Lung (tissue), 17 donors: ENCODE measurements at places on chromosomes 1 and 21. TPM values are rescaled to one million over a fixed set of nuclear protein-coding genes. Genes with fewer than 3 reads are reported as not detected.
A peak's percentile ranks its signal among the peaks of the same experiment; 100 is the strongest.

DNA sequence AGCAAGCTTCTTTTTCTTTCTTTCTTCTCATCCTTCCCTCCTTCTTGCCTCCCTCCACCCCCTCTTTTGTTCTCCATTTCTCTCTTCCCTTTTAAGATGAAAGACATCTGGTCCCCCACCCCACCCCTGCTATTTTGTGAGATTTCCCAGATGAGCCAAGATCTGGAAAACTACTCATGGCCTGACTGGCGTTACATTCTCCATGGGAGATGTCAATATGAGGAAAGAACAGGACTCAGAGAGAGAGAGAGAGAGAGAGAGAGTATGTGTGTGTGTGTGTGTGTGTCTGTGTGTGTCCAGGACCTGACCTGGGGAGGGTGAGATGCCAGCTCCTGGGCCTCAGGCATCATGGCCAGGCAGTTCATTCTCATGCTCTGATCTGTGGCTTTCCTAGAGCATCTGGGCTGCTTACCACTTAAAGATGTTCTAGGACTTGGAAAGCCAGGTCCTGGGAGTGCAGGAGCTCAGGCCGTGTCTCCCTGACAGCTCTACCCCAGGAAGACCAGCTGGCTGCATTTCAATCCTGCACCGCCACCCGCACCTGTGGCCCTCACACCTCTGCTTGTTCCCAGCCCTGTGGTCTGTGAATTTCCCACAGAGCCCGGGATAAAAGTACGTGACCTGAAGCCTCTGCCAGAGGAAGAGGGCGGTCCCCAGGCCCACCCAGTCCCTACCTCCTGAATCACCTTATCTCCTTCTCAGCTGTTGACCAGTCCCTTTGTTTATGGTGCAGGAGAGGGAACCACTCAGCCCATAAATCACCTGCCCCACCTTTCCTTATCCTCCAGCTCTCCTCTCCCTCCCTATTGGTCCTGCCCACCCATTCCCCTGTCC is 3.2 kb upstream of the BEST4 start:
- DNase-seq: no peak

- peak; percentile 55 for DNase-seq
Measured at GRCh38 chr1:245683676-245684075, 528.9 kb downstream of the KIF26B start.

GRCh38 chr1:226548256-226549093 is at the start of gene STUM:
TSS of gene STUM (plus strand) at chr1:226548764. CDS start at chr1:226548905, 141 bp downstream.
- peak; percentile 67 for DNase-seq

DNA sequence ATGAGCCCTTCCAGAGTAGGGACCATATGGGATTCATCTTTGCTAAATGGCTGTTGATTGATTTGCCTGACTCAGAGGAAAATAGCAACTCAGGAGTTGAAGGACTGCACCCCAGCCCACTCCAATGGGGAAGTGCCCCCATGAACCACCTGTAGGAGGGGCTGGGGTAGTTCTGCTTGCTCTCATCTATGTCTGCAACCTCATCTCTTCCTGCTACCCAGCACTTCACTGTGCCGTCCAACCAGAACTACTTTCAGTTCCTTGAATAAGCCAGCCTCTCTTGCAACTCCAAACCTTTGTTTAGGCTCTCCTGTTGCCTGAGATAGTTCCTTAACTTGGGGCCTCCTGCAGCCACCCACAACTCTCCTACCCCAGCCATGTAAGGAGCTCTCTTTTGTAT is 26.6 kb downstream of the BEND5 start:
- no peak for DNase-seq

DNA sequence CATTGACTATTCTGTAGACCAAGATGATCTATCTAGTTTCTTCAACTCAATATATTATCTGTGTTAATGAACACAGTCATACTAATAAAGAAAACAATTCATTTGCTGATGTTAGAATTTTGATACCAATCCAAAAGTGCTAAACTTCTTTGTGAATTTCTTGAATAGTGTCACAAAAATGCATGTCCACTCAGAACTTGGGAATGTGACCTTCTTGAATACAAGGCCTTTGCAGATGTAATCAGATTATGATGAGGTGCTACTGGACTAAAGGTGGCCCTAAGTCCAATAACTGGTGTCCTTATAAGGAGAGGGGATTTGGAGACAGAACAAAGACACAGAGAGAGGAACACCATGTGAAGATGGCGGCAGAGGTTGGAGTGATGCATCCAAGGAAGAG is 305.8 kb upstream of the ZP4 start:
- DNase-seq: no peak

GRCh38 chr1:44300852-44301251 is 54.2 kb downstream of the ERI3 start:
- no peak for DNase-seq

- no peak for DNase-seq
Measured at GRCh38 chr1:159999204-159999603, 32.6 kb downstream of the PIGM start.

DNA sequence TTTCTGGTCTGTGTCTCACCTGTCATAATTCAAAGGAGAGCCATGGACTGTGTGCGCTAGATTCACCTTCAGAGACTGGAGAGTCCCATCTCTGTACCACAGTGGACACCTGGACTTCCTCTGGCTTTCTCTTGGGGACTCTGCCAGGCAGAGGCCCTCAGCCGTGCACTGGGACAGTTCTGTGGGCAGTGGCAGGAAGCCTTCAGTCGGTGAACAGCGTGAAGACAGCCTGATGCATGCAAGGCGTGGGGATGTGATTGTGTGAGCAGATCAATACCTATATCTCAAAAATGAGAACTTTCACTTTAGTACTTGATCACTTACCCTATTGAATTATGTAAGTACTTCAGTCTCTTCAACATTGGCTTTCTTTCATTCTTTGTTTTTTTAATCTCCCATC is 245.3 kb downstream of the DISC1 start:
- DNase-seq: no peak

GRCh38 chr1:119220991-119221390 is 80.5 kb upstream of the WARS2 start:
- DNase-seq: no peak

DNA sequence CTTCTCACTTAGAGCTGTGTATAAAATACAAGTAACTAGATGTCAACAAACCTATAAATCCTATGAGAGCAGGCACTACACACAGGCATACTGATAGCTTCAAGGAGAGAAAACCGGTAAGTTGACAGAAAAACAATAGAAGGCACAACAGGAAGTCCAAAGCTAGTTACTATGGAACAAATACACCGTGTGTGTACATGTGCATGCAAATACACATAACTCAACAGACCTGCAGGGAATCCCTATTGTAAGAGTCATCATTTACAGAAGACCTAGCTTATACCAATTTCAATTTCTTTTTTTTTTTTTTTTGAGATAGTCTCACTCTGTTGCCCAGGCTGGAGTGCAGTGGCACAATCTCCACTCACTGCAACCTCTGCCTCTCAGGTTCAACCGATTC is 26.3 kb downstream of the JAK1 start:
- no peak for DNase-seq

GRCh38 chr1:241688940-241689368 is 36.9 kb downstream of the WDR64 start:
- DNase-seq: no peak

Gene CYP2J2
- total RNA-seq: 3.9 TPM

Gene SPRR3
- total RNA-seq: not detected

Gene HMGCS2
- total RNA-seq: 0.28 TPM

Gene C1orf94
- not detected for total RNA-seq

Gene NCAM2
- 9.0 TPM for total RNA-seq

Gene CD2
- 2.4 TPM for total RNA-seq

Gene TCEA3
- total RNA-seq: 33.3 TPM

Gene KRTAP10-4
- total RNA-seq: not detected
